ENCODE measurements at places on chromosomes 5 and 9.

DNA sequence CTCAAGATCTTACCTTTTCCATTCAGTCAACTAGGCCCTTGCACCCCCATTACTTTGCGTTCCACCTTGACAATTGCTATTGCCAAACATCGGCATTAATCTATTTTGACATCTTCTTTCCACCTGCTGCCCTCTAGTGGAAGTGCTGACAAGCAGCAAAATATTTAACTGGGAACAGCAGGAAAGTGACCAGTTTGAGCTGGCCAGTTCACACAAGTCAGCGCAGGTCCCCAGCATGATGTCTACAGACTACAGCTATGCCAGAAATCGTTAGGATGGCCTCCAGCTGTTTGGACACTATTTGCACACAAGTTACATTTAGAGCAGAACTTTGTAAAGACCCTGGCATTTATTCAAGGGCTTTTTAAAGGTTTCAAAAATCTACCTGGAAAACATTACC lies 160.1 kb downstream of the GHR start:
- peak; percentile 53 for DNase-seq
- no peaks in the 10 kb centered on the region for H3K36me3 ChIP-seq
- H3K4me3 ChIP-seq, result no peak overlapping the region
- no peak overlapping the region for H3K27ac ChIP-seq
- H3K4me1 ChIP-seq, result no peaks in the 10 kb centered on the region
- peaks cover 27% of the 10 kb centered on the region for H3K27me3 ChIP-seq

DNA sequence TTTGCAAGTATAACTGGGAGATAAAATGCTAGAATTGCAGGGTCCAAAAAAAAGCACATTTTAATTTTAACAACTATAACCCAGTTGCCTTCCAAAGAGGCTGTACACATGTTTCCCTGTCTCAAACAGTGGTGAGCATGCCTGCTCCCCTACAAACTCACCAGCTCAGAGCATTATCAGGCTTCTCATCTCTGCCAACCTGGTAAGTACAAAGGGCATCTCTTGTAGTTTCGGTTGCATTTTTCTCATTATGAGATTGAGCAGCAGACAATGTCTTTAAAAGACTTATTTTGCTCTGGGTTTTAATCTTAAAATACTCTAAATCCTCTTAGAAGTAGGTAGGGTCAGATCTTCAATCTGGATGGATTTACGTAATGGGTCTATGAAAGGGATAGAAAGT lies 107.1 kb upstream of the MSX2 start:
- no peaks in the 10 kb centered on the region for H3K36me3 ChIP-seq
- H3K4me3 ChIP-seq, result no peak overlapping the region
- no peaks in the 10 kb centered on the region for H3K27me3 ChIP-seq
- no peak overlapping the region for H3K27ac ChIP-seq
- DNase-seq, result no peak
- H3K4me1 ChIP-seq, result no peaks in the 10 kb centered on the region

DNA sequence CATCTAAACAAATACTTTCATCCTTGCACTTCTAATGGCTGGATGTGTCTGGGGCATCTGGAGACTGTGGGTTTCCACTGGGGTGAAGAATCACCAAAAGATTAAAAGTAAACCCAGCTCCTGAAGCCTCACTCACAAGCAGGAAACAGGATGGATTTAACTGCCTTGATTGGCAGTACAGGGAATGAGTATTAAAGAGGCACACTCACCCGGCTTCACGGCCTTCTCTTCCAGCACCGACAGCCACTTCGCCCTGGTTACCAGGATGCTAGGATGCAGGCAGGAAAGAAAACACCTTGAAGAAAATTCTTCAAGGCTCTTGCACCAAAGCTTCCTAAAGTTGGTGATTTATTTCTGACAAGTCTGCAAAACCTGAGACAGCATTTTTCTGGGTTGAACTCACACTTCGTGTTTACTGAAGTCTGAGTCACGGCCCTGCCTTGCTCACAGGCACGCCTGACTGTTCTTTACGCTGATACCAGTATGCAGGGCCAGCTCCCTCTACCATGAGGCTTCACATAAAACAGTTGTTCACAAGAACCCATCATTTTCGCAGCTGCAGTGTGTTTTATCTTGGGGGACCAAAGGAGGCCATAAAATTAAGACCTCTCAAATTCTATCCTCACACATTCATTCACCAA lies 56.5 kb upstream of the ZNF354A start:
- no peak overlapping the region for H3K4me3 ChIP-seq
- DNase-seq, result no peak
- H3K4me1 ChIP-seq, result no peaks in the 10 kb centered on the region
- no peak overlapping the region for H3K27ac ChIP-seq
- H3K27me3 ChIP-seq, result no peaks in the 10 kb centered on the region

GRCh38 chr5:58582019-58582802 lies 664 bp upstream of the RAB3C start:
- H3K36me3 ChIP-seq, result peaks cover 1% of the 10 kb centered on the region
- H3K27ac ChIP-seq, result no peak overlapping the region
- H3K4me3 ChIP-seq, result peak overlapping the region; percentile 67
- peaks cover 25% of the 10 kb centered on the region for H3K27me3 ChIP-seq

DNA sequence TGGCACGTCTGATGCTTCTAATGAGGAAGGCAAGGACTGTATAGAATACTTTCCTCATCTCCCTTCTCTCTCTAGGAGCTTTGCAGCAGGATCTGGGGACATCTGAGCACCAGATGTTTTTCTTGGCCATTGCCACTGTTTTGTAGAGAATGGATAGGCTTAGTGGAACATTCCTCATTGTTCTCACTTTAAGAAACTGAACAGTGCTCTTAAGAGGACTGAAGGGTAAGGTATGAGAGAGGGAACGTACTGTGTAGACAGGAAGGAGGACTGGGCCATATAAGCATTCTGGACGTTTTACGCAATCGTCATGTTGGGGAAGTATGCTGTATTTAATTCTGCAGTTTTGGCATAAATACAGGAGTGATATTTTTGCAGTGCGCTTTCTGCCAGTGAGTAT lies 70.6 kb downstream of the SMARCA2 start:
- peaks cover 22% of the 10 kb centered on the region for H3K4me1 ChIP-seq
- no peak for DNase-seq
- H3K4me3 ChIP-seq, result no peak overlapping the region
- H3K27ac ChIP-seq, result no peak overlapping the region
- peaks cover 79% of the 10 kb centered on the region for H3K36me3 ChIP-seq

- H3K4me1 ChIP-seq, result no peaks in the 10 kb centered on the region
- no peak overlapping the region for H3K4me3 ChIP-seq
- H3K27me3 ChIP-seq, result no peaks in the 10 kb centered on the region
- no peak overlapping the region for H3K27ac ChIP-seq
- no peaks in the 10 kb centered on the region for H3K36me3 ChIP-seq
Observed at GRCh38 chr5:96455789-96456188, 22.7 kb upstream of the PCSK1 start.

GRCh38 chr9:113963017-113963620 lies 87.0 kb downstream of the ZNF618 start:
- no peaks in the 10 kb centered on the region for H3K27me3 ChIP-seq
- DNase-seq, result peak; percentile 62
- no peak overlapping the region for H3K27ac ChIP-seq
- H3K4me1 ChIP-seq, result no peaks in the 10 kb centered on the region
- no peak overlapping the region for H3K4me3 ChIP-seq

DNA sequence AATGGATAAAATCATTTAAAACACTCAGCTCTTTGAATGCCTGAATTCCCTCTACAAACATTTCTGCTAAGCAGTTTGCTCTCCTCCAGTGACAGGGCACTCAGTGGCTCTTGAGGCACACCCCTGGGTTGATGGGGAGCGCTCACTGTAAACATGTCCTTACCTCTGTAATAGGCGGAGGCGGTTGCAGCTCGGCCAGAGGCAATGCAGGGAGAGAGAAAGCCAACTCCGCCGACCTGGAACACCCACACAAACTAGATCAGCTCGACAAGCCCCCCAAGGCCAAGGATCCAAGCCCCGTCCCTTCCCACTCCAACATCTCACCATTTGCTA lies 329 bp downstream of the CDC23 start:
- no peaks in the 10 kb centered on the region for H3K27me3 ChIP-seq
- peaks cover 25% of the 10 kb centered on the region for H3K4me1 ChIP-seq
- peak overlapping the region; percentile 98 for H3K27ac ChIP-seq
- no peak for DNase-seq
- H3K36me3 ChIP-seq, result peaks cover 14% of the 10 kb centered on the region

GRCh38 chr9:134525841-134526583 lies 115.6 kb upstream of the COL5A1 start:
- H3K27ac ChIP-seq, result no peak overlapping the region
- no peak overlapping the region for H3K4me3 ChIP-seq
- no peaks in the 10 kb centered on the region for H3K4me1 ChIP-seq
- peaks cover 11% of the 10 kb centered on the region for H3K27me3 ChIP-seq
- H3K36me3 ChIP-seq, result no peaks in the 10 kb centered on the region

- peak overlapping the region; percentile 86 for H3K4me3 ChIP-seq
- H3K27ac ChIP-seq, result peak overlapping the region; percentile 97
- peaks cover 29% of the 10 kb centered on the region for H3K4me1 ChIP-seq
- H3K36me3 ChIP-seq, result peaks cover 29% of the 10 kb centered on the region
Observed at GRCh38 chr9:131278702-131279111, 2.4 kb upstream of the FAM78A start.

DNA sequence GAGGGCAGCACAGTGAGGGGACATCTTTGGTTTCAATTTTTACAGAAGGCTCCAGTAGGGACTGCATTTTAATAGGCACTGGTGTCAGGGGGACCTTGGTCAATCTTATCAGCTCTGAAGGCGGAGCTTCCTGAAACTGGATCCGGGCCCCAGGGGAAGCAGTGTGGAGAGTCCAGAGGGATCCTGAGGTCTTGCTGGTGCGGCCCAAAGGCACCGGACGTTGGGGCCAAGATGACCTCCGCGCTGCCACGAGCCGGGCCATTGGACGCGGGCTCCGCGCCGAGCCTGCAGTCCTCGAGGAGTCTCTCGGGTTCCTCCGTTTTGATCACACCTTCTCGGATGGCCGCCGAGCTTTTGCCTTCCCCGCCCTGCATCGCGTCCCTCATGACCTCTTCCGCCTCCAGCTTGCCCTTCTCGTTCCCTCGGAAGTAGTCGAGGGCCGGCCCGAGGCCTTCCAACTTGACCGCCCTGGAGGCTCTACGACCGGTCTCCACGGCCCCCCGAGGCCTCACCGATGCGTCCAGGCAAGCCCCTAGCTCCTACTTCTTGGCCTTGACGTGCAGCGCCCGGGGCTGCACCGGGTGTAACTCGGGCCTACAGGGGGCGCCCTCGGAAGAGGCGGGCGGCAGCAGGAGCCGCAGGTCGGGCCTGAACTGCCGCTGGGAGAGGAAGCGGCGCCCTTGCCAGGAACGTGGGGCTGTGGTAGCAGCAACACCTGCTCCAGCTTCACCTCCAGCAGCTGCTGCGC lies 18.8 kb downstream of the C5orf52 start:
- H3K27ac ChIP-seq, result no peak overlapping the region
- H3K36me3 ChIP-seq, result no peaks in the 10 kb centered on the region
- H3K4me3 ChIP-seq, result no peak overlapping the region
- H3K27me3 ChIP-seq, result peaks cover 16% of the 10 kb centered on the region
- DNase-seq, result peak; percentile 44
- H3K4me1 ChIP-seq, result no peaks in the 10 kb centered on the region

GRCh38 chr5:177601577-177602457 lies 1.9 kb downstream of the B4GALT7 start:
- peaks cover 35% of the 10 kb centered on the region for H3K4me1 ChIP-seq
- no peaks in the 10 kb centered on the region for H3K27me3 ChIP-seq
- H3K36me3 ChIP-seq, result no peaks in the 10 kb centered on the region
- H3K27ac ChIP-seq, result no peak overlapping the region
